Activated CD4-positive, alpha-beta T cell treated with anti-CD3 and anti-CD28 coated beads, Interleukin-2, amount 50 U/mL, for 48 hours (primary cell): ENCODE measurements at places on chromosomes 3 and 15.

- no peak for DNase-seq
These were observed 99.1 kb upstream of the AGTR1 start for GRCh38 chr3:148598619-148599018.

DNA sequence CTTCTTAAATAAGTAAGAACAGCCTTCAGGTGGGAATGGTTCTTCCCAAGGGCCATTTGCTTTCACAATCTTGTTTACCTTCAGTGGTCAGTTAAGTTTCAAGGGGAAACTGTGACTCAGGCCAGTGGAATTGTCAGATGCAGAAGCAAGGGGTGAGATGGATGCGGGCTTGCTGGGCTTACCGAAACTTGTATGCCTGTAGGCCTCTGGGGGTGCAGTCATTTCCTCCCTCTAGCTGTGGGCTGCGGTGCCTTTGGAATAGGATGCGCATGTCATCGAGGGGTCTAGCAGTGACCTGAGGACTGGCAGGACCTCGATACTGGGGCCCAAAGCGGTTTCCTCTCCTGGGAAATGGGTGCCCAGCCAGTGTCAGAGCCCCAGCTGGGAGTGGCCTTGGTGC lies 121.6 kb downstream of the EEFSEC start:
- no peak for DNase-seq

GRCh38 chr3:136836511-136837156 lies 17.7 kb downstream of the SLC35G2 start:
- DNase-seq, result no peak

GRCh38 chr15:36177590-36178302 lies 401.7 kb upstream of the CDIN1 start:
- no peak for DNase-seq

- DNase-seq, result no peak
These were observed 68.1 kb downstream of the TFRC start for GRCh38 chr3:196013587-196014487.

GRCh38 chr3:60160822-60161748 lies 1090.2 kb downstream of the FHIT start:
- DNase-seq, result no peak

DNA sequence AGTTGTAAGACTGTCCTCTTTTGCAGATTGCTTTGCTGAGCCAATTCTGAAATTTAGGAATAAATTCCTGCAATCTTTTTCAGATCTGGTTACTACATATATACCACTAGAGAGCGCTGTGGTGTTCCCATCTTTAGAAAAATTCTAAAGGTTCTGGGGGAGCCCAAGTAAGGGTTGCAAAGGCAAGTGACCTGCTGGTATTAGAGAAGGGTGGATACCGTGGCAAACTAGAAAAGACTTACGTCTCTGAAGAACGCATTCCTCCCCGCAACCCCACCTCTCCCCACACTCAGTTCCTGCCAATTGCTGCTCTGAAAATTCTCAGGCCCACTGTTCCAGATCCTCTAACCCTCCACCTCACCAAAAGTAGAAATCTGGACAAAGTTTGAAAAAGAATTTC lies 48.5 kb downstream of the EFHB start:
- DNase-seq, result peak; percentile 5

DNA sequence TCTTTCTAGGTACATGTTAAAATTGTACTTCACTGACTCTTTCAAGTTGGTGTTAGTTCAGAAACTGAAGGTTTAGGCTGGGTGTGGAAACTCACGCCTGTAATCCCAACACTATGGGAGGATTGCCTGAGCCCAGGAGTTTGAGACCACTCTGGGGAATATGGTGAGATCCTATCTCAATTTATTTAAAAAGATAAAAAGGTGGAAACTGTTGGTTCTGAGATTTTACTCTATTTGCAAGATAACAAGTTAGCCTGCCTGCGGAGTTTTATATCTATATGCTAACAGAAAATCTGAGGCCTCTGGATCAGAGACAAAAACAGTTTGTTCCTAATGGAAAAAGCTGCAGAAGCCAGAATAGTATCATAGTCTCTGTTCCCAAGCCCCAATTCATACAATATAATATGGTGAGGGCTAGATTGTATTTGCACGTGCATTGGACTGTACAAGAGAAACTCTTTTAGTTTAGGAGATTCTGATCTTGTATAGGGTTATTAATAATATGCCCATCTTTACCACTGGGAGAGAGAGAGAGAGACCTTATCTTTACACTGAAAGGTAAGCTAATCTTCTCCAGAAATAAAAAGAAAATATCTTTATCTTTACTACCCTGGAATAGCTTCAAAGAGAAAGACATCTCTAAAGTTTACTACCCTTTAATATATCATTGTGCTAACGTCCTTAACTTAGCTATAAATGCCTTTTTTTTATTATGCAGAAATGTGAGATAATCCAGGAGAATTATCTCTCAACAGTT lies 1267.6 kb downstream of the OTOL1 start:
- DNase-seq, result no peak

GRCh38 chr3:79016587-79017376 lies 751.0 kb downstream of the ROBO1 start:
- DNase-seq, result no peak

- peak; percentile 28 for DNase-seq
These were observed at the start of gene PODXL2 for GRCh38 chr3:127628788-127629466. Gene PODXL2, plus strand, starts transcription at chr3:127629185. Its CDS starts 35 bp downstream, at chr3:127629220.

GRCh38 chr3:171248426-171249111 lies 211.6 kb downstream of the TNIK start:
- DNase-seq, result no peak

GRCh38 chr3:128366136-128366535 lies 100.6 kb downstream of the DNAJB8 start:
- DNase-seq, result no peak

- DNase-seq, result no peak
These were observed 87.3 kb downstream of the SMAD6 start for GRCh38 chr15:66789029-66790025.

- no peak for DNase-seq
These were observed 604.0 kb upstream of the LMCD1 start for GRCh38 chr3:7897655-7898054.

DNA sequence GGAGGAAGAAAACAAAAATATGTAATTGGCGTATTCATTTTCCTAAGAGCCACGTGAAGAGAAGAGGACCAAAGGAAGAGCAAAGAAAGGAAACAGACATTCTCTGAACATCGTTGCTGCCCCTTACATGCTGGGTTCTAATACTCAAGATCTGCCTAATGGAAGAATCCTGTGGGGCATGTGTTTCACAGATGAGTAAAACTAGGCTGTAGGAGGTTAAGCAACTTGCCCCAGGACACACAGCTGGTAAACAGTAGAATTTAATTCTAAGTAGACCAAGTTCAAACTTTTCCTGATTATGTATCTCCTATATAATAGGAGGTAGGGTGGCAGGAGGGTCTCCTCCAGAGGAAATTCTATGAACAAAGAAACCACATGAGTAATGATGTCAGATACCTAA lies 106.1 kb upstream of the TNFAIP8L3 start:
- DNase-seq, result no peak

DNA sequence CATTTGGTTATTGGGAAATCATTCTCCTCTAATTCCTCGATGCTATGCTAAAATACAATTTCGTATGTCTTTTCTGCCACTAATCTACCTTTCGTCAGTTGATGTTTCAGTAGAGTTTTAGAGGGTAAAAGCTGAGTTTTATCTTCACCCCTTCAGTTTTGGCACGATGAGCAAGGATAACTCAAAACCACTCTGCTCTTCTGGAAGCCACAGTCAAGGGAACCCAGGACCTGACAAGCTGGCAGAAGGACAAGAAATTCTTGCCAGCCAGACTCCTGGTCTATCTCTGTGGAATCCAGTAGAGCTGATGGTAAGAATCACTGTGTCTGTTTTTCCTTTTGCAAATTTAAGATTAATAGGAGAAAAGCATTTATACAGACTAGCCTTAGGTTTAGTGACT lies 414.4 kb upstream of the LRRC3B start:
- no peak for DNase-seq

- no peak for DNase-seq
These were observed 623.3 kb downstream of the PDCD6IP start for GRCh38 chr3:34421762-34422161.

GRCh38 chr3:42451116-42451515 lies 40.7 kb upstream of the LYZL4 start:
- no peak for DNase-seq

DNA sequence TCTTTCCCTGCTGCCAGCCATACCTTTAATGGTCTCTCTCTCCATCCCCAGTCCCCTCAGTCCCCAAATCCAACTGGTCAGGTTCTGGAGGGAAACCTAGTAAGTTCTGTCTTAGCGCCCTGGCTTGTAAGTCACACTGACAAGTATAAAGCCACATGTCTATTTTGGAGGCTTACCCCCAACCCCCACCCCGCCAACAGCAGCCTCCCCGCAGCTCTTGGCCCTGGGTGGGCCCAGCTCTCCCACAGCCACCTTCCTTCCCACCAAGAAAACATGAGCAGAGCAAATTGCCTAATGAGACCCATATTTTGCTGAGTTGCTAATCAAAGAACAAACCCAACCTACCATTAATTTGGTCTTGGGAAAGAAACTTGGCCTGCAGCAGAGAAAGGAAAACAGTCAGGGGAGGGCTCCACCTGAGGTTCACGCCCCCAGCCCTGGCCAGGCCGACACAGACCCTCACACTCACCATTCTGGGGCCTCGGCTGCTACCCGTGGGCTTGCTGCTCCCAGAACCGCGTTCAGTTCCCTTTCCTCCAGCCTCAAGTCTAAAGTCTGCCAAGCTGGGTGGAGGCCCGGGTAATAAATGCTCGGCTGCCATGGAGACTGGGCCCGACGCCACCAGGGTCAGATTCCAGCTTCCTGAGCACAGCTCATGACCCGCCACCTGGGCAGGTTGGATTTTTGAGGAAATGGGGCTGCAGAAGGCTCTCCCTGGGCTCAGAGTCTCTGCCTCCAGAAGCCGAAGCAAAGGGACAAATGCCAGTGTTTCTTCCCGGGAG lies at the start of gene CALML4:
TSS of gene CALML4 (minus strand) at position 557 of the 782 bp plus-strand sequence. CDS start at position 472, 85 bp downstream.
- no peak for DNase-seq

DNA sequence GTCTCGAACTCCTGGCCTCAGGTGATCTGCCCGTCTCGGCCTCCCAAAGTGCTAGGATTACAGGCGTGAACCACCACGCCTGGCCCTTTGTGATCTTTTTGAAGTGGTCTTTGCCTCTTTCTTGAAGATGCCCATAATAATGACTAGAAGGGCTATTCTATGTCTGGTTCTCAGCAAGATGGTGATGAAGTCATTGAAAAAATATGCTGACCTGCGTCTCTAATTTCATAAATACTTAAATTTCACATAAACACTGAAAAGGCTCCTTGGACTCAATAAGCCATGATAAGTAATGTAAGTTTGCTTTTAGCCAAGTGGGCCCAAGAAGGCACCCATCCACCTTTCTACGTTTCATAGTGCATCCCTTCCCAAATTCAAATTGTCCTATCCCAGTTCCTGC lies 775 bp upstream of the MAPK6 start:
- no peak for DNase-seq

- no peak for DNase-seq
These were observed 409.4 kb downstream of the PDCD6IP start for GRCh38 chr3:34207806-34208205.

DNA sequence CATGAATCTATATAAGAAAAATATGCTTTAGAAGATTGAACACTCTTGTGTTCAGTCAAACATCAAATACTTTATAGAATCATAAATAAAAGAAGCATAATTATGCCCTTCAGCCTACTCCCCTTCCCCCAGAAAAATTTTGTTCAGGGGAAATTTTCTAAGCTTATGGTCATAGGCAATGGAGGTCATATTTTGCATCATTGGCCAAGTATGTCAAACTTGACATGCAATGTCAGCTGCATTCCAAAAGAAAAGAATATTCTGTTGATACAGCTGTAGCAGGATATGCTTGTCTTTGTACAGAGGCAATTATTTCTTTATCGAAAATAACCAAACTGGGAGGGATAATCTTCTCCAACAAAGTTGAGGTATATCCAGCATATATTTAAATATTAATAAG lies 328.2 kb downstream of the ZIC1 start:
- no peak for DNase-seq

- DNase-seq, result no peak
These were observed 6.5 kb upstream of the GPR176 start for GRCh38 chr15:39926526-39926925.

DNA sequence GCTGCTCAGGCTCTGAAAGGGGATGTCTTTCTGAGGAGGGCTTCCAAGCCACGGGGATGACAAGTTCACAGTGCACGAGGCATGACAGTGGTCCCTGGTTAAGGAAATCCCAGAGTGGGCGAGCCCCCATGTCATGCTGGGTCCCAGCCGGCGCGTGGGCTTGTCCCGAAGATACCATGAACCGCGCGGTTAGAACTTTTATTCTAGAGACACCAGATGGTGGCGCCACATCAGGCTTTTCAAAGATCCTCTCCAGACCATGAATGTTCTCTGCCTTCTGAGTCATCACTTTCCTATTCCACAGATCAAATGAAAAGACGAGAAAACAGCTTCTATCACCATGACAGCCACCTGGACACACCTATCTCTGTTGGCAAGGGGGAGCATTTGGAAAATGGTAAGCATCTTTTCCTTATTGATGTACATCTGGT lies 227.8 kb upstream of the LYSMD4 start:
- DNase-seq, result peak; percentile 15

DNA sequence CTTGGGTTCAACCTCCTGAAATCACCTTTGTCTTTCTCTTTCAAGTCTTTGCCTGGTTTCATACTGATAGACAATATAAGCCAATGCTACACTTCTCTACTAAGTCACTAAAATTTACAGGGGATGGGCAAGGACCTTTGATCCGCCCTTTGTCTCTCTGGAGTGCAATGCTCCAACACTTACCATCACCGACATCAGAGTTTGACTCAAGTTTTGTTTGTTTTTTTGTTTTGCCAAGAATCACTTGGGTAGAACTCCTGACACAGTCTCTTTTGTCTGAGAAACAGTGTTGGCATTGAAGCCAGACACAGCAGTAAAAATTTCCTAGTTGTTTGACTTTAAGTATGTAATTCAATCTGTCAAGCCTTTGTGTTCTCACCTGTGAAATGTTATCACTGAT lies 29.3 kb downstream of the NFKBIZ start:
- no peak for DNase-seq

DNA sequence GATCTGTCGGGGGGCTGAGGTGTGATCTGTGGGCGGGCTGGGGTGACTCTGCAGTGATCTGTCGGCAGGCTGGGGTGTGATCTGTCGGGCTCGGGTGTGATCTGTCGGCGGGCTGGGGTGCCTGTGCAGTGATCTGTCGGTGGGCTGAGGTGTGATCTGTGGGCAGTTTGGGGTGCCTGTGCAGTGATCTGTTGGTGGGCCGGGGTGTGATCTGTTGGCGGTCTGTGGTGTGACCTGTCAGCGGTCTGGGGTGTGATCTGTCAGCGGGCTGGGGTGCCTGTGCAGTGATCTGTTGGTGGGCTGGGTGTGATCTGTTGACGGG lies 205.1 kb downstream of the XXYLT1 start:
- DNase-seq, result no peak

DNA sequence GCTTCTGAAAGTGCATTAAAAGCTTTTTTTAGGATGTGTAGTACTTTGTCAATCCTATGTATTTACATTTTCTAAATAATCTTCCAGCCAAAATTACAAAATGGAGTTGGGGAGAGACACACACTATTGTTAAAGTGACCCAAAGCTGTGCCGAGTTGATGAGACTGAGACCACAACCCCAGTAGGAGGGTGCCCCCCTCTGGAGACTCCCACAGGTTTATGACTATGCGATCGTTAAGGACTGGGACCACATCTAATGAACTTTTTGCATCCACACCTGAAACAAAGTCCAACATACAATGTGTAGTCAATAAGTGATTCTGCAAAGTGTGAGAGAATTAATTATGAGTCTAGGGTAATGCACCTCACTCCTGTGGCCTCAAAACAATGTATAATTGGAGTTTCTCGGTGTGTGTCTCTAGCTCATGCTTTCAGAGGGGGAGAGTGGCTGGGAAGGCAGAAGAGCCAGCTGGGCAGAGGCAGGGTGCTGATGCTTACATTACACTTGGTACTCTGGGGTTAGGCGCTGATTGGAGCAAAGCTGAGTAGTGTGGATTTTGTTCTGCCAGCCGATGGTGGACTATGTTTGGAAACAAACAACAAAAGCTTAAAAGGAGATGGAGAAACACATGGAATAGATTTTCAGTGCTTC lies 102.8 kb downstream of the KCNH8 start:
- DNase-seq, result no peak
